Endothelial cell of umbilical vein (primary cell): ENCODE measurements at places on chromosomes 2 and 18. TPM values are rescaled to one million over a fixed set of nuclear protein-coding genes. Genes with fewer than 3 reads are reported as not detected.

The SLC23A3 gene
- total RNA-seq, result 5.2 and 7.1 TPM in 2 replicates

The FAHD2B gene
- total RNA-seq, result 9.2 and 12.0 TPM in 2 replicates

The RAD51AP2 gene
- total RNA-seq, result not detected in 2 replicates

The CNDP1 gene
- not detected in 2 replicates for total RNA-seq

The SPP2 gene
- not detected in 2 replicates for total RNA-seq

The LCT gene
- total RNA-seq, result 0.07 TPM in 1 of 2 replicates, not detected in the other

The ALK gene
- not detected in 2 replicates for total RNA-seq

The LRRTM4 gene
- total RNA-seq, result not detected in 2 replicates

The GPAT2 gene
- 6.6 and 14.2 TPM in 2 replicates for total RNA-seq

The MPP4 gene
- total RNA-seq, result 7.6 and 9.7 TPM in 2 replicates

The IL1RL1 gene
- 44.0 and 55.1 TPM in 2 replicates for total RNA-seq

The IL36RN gene
- total RNA-seq, result not detected in 2 replicates

The SNTG2 gene
- not detected in 2 replicates for total RNA-seq

The MC2R gene
- total RNA-seq, result not detected in 2 replicates

The MAP3K20 gene
- total RNA-seq, result 31.5 and 32.0 TPM in 2 replicates

The SERPINB12 gene
- not detected in 2 replicates for total RNA-seq

The ARHGEF33 gene
- 0.12 and 0.18 TPM in 2 replicates for total RNA-seq

The TCF23 gene
- not detected in 2 replicates for total RNA-seq

The CXCR2 gene
- total RNA-seq, result not detected in 2 replicates

The TSGA10 gene
- total RNA-seq, result 0.51 and 2.7 TPM in 2 replicates

The ARHGEF4 gene
- not detected in 2 replicates for total RNA-seq

The SERPINB3 gene
- total RNA-seq, result not detected in 2 replicates

The TRABD2A gene
- total RNA-seq, result 0.99 and 1.8 TPM in 2 replicates

The SERPINB11 gene
- total RNA-seq, result not detected in 2 replicates

The SERPINB8 gene
- total RNA-seq, result 24.1 and 25.7 TPM in 2 replicates

The ITGB6 gene
- not detected in 2 replicates for total RNA-seq

The CROCC2 gene
- total RNA-seq, result not detected in 2 replicates

The ING5 gene
- total RNA-seq, result 24.5 and 30.5 TPM in 2 replicates

The SCYGR4 gene
- not detected in 2 replicates for total RNA-seq

The KCNK3 gene
- not detected in 2 replicates for total RNA-seq

The ATP6V1B1 gene
- 0.60 and 0.77 TPM in 2 replicates for total RNA-seq

The MALL gene
- 104 and 114 TPM in 2 replicates for total RNA-seq

The FASTKD1 gene
- total RNA-seq, result 32.2 and 33.4 TPM in 2 replicates

The ST8SIA3 gene
- total RNA-seq, result not detected in 2 replicates

The WDR43 gene
- 60.6 and 65.0 TPM in 2 replicates for total RNA-seq

The CMPK2 gene
- 0.69 and 0.81 TPM in 2 replicates for total RNA-seq

The ALKAL2 gene
- total RNA-seq, result not detected in 2 replicates

The GPR39 gene
- total RNA-seq, result 0.20 TPM in 1 of 2 replicates, not detected in the other

The STPG4 gene
- 0.21 and 0.53 TPM in 2 replicates for total RNA-seq

The ICA1L gene
- total RNA-seq, result 3.7 and 4.1 TPM in 2 replicates

The ZNF397 gene
- total RNA-seq, result 5.1 and 5.5 TPM in 2 replicates

The TSN gene
- total RNA-seq, result 76.1 and 79.8 TPM in 2 replicates

The SPHKAP gene
- not detected in 2 replicates for total RNA-seq
